ENCODE measurements at places on chromosomes 12 and 14.
A peak's percentile ranks its signal among the peaks of the same experiment; 100 is the strongest.

GRCh38 chr14:79473651-79474050 lies 737.7 kb downstream of the DIO2 start:
- no peak for DNase-seq

DNA sequence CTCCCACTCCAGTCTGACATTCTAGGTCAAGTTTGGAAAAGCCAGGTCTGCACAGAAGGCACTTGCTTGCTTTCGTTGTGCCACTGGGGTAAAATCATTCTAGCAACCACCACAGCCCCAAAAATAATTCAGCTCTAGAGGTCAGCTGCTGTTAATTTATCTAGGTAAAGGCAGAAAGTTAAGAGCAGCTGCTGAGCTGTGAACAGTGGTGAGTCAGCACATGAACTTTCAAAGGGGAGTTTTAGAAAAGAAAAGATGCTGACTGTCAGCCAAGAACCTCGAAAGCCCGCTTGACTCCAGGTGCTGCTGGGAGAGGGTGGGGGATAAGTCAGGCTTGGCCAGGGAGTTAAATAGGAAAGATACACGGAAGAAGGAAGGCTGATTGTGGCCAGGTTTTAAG lies 12.7 kb downstream of the CCDC197 start:
- DNase-seq, result no peak

GRCh38 chr14:54698966-54699530 lies 132.1 kb downstream of the SAMD4A start:
- peak; percentile 59 for DNase-seq

DNA sequence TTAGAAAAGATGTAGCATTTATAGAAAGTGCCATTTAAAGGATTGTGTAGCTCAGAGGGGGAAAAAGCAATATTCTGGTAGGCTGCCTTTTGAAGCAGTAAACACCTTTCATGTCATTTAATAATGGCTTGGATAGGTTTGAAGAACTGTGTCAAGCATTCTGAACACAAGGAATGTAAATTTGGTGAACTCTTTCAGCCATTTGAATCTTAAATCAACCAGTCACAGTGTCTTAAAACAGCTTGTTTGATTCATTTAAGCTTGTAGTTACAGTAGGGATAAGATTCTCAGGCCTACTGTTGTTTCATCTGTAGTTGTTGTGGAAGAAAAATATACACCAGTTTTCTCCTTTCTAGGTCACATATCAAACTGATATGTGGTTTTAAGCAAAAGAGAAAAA lies 299.4 kb upstream of the NOVA1 start:
- DNase-seq, result no peak

GRCh38 chr14:89304972-89305703 lies 111.9 kb downstream of the FOXN3 start:
- DNase-seq, result peak; percentile 74

DNA sequence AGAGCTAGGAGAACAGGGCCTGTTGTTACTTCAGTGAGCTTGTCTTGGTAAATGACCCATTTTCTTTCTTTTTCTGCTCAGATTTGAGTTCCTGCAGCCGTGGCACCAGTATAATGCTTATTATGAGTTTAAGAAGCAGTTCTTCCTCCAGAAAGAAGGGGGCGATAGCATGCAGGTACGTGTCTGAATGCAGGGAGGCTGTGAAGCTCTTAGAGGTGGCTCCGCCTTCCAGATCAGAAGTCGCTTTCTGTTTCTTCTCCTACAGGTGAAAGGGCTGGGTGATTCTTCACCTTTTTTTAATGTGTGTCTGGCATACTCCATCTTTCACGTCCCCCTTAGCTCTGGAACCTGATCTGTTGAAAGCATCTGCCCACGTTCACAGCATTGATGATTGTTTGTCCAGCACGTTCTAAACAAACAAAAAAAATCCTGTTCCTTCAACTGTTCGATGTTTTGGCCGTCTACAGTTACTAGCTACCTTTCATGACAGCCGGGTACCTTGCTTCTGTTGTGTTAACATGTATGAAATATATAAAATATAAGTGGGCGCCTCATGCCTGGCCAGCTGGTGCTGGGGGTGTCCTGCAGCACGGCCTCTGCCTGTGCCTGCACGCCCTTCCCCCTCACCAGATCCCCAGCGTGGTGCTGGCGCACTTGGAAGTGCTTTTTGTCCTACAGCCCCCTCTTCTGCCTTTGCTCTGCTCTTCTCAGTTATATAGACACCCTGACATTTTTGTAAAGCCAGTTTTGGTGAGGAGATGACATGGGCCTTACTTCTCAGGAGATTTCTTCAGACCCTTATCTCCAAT lies 44.6 kb downstream of the SFSWAP start:
- DNase-seq, result peak; percentile 12

- DNase-seq, result no peak
These were observed 50.3 kb downstream of the SPATS2 start for GRCh38 chr12:49417558-49417957.

GRCh38 chr12:124871297-124871696 lies 7.6 kb upstream of the SCARB1 start:
- no peak for DNase-seq

GRCh38 chr12:127664901-127665300 lies 602.1 kb upstream of the TMEM132C start:
- no peak for DNase-seq

- DNase-seq, result peak; percentile 28
These were observed 837.6 kb downstream of the VRK1 start for GRCh38 chr14:97634751-97635150.

GRCh38 chr12:100967189-100967588 lies 172.6 kb downstream of the ANO4 start:
- no peak for DNase-seq

GRCh38 chr12:121293603-121294002 lies 2.9 kb downstream of the CAMKK2 start:
- DNase-seq, result no peak

DNA sequence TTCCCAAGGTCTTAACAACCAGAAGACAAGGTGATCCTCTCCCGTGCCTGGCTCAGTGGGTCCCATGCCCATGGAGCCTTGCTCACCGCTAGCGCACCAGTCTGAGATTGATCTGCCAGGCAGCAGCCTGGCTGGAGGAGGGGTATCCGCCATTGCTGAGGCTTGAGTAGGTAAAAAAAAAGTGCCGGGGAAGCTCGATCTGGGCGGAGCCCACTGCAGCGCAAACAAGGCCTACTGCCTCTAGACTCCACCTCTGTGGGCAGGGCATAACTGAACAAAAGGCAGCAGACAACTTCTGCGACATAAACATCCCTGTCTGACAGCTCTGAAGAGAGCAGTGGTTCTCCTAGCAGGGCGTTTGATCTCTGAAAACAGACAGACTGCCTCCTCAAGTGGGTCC lies 104.0 kb downstream of the C14orf39 start:
- no peak for DNase-seq

- DNase-seq, result no peak
These were observed 11.4 kb downstream of the SCNN1A start for GRCh38 chr12:6364044-6364374.

DNA sequence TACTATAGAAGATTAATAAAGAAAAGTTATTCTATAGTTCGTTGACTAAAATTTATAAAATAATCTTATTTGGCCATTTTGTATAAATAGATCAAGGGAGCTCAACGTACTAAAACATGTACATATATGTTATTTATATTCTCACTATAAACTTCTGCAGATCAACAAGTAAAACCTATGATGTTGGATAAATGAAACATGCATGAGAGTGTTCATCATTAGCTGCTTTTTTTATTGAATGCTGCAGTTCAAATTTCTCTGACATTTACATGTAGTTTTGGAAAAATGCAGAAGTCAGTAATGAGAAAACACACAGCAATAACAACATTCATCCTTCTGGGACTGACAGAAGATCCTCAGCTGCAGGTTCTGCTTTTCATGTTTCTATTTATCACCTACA lies at the start of gene OR6C68:
OR6C68 (plus strand) TSS at position 301 of the 400 bp plus-strand sequence; CDS start at position 301, 0 bp downstream.
- DNase-seq, result no peak

- DNase-seq, result no peak
These were observed 963.2 kb downstream of the DIO2 start for GRCh38 chr14:79248126-79248525.

- no peak for DNase-seq
These were observed 38.0 kb downstream of the CCDC60 start for GRCh38 chr12:119372540-119372939.

- no peak for DNase-seq
These were observed 113.8 kb downstream of the KCNK10 start for GRCh38 chr14:88209273-88209672.

DNA sequence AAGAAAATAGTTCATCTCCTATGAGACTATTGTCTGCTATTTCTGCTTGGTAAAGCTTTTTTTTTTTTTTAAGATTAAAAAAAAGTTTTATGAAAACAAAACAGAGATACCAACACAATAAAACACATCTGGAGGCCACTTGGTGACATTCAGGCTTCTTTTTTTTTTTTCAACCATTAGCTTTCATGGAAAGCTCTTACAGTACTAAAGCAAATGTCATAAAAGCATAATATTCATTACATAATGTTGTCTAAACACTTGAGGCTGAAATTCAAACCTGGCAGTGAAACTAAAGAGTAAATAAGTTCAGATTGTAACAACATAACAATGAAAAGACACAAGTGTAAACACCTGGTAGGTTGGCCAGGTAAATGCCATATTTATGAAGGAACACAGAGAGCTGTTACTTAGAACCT lies 14.7 kb downstream of the PRICKLE1 start:
- DNase-seq, result no peak

GRCh38 chr12:42056130-42056529 lies 88.5 kb downstream of the GXYLT1 start:
- peak; percentile 87 for DNase-seq

DNA sequence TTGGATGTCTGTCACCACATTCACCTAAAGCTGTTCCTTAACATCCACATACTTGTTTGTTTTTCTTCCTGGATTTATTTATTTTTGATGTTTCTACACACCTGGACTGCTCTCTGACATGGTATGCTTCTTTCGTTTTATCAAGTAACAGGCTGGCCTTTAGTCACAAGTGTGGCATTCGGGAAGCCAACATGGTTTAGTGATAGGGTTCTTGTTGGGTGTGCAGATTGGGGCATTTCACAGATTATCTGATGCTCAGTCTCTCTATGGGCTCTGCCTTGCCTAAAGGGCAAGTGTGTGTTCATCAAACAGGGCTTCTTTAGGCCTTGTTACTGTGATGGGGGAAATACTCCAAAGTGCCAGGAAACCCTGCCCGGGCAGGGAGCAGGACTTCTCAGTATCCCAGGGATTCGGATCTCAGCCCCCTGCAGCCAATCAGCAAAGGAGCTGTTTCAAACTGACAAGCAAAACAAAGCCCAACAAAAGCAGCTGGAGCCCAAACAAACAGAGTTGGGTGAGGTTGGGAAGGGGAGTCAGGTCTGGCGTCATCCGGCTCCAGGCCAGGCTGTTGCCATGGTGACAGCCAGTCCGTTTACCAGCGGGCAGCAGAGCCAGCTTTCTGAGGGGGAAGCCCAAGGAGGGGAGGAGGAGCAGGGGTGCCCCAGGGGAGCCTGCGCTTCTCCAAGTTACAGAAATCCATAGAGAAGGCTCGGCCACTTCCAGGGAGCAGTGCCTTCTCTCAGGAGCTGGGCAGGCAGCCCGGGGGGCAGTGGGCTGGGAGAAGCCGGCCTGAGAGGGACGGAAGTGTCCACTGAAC lies 31.9 kb downstream of the FOS start:
- DNase-seq, result no peak

DNA sequence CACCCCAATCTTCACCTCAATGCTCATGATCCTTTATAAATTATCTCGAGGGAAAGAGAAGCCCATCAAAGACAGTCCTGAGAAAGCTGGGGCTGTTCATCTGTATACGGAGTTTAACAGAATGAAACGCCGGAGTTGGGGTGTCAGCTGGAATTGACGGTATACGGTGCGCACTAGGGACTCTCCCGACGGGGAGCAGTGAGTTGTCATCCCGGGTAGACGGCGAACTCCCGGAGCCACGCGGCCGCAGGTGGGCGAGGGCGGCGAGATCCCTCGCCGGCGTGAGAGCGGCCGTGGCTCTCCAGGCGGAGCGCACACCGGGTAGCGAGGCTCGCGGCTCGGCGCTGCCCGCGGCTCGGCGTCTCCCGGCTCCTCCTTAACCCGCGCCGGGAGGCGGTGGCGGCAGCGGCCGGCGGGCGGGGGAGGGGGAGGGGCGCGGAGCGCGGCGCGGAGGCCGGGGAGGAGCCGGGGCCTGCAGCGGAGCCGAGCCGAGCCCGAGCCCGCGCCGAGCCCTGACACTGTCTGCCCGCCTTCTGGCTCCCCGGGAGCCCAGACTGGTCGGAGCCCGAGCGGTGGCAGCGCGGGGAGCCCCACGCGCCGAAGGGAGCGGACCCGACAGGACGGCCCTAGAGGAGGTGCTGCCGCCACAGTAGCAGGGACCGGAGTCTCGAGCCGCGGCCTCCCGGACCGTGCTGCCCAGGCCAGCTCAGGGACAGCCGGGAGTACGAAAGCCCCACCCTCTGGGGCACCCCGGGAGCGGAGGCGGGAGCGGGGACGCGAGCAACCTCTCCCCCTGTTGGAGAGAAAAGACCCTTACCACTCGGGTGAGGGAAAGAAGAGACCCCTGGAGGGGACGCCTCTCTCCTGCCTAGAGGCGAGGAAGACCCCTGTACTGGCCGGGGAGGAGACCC lies at the start of gene FOXJ2:
FOXJ2 (plus strand) TSS at position 475 of the 911 bp plus-strand sequence. CDS start 7,117 bp downstream, outside the sequence.
- peak; percentile 84 for DNase-seq

DNA sequence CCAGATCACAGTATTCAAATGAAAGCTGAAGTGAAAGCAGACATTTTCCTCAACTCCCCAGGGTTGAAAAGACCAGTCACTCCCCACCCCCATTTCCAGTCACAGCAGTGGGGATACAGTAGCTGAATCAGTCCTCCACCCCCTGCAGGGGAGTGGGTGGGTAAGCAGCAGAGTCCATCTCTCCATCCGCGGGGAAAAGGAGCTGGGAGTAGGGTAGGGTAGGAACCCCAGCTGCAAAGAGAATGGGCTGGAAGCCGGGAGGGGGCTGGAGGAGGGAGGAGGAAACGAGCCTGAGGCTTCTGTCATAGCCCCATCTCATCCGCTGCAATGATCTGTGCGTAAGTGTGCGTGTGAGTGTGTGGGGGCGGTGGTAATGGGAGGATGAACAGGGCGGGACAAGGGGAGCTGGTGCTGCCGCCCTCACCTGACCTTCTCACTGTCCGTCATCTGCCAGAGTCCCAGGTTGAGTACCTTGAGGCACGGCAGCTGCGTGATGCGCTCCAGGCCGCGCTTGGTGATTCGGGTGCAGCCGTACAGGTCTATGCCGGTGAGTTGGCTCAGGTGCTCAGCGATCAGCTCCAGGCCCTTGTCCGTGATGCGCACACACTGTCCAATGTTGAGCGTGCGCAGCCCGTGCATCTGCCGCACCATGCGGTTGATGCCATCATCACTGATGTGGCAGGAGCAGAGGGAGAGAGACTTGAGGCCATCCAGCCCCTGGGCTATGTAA lies 1.8 kb downstream of the FBXL14 start:
- DNase-seq, result peak; percentile 62

- DNase-seq, result peak; percentile 72
These were observed 139.9 kb downstream of the AKAP6 start for GRCh38 chr14:32468955-32469354.

GRCh38 chr12:2456813-2457186 lies 338.0 kb upstream of the FKBP4 start:
- DNase-seq, result no peak

GRCh38 chr14:102424923-102425322 lies 62.2 kb downstream of the TECPR2 start:
- no peak for DNase-seq

DNA sequence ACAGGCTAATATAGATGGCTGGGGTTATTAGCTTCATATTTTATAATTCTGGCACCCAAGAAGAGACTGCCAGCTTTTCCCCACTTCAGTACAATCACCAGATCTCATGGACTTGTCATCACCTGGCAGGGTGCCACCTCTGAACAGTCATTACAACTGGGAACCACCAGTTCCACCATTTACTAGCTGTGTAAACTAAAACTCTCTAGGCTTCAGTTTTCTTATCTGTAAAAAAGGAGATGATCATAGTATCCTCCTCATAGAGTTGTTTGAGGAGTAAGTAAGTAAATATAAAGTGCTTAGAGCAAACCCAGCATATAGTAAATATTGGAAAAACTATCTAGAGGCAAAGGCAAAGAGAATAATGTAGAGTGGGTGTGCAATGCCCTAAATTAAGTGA lies 19.3 kb downstream of the CPNE8 start:
- DNase-seq, result peak; percentile 73

All from suppressor macrophage treated with lipopolysaccharide for 4 hours (primary cell).